Adipocyte (in vitro differentiated cells): ENCODE measurements at places on chromosomes 4 and X.
A peak's percentile ranks its signal among the peaks of the same experiment; 100 is the strongest.

DNA sequence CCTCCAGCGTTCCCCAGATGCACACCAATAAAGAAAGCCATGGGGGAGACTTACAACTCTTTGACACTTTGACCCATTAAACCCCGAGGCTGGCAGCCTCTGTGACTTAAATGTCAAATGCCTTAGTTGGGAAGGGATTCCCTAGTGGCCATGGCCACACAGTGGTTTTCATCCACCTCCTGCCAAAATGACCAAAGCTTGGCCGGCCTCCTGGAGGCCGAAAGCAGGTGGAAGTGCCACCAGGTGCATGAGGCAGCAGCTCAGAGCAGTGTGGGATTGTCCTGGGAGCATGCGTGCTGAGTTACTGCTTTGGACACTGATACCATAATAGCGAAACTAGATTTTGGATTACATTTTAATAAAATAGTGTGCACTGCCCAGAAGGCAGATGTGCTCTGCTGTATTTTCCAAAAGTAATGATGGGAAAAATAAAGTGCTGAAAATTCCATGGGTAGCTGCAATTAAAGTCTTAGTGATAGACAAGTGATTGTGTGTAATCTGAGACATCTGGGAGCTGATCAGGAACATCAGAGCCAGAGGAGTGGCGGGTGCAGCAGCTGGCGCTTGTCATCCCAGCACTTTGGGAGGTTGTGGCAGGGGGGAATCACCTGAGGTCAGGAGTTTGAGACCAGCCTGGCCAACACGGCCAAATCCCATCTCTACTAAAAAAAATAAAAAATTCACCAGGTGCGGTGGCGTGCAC lies 39.8 kb upstream of the TADA2B start:
- DNase-seq, result no peak

- DNase-seq, result no peak
Observed at GRCh38 chrX:20231598-20231997, 35.1 kb downstream of the RPS6KA3 start.

GRCh38 chrX:37829721-37830120 lies 17.6 kb downstream of the DYNLT3 start:
- no peak for DNase-seq

- no peak for DNase-seq
Observed at GRCh38 chr4:65096630-65097029, 573.7 kb downstream of the EPHA5 start.

DNA sequence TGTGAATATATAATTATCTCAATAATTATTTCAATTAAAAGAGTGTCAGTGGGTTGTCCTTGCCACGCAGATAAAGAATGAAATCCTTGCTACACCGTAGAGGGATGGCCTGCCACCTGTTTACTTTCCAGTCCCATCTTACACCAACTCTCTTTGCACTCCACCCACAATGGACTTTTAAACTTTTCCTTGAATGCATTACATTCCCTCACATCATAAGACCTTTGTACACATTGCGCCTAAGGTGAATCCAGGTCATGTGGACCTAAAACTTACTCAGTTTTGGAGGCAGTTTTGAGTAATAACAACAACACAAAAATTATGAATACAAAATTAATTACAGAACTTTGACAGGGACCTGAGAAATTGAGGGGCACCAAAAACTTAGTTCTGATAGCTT lies 78.7 kb upstream of the PDE5A start:
- DNase-seq, result no peak

DNA sequence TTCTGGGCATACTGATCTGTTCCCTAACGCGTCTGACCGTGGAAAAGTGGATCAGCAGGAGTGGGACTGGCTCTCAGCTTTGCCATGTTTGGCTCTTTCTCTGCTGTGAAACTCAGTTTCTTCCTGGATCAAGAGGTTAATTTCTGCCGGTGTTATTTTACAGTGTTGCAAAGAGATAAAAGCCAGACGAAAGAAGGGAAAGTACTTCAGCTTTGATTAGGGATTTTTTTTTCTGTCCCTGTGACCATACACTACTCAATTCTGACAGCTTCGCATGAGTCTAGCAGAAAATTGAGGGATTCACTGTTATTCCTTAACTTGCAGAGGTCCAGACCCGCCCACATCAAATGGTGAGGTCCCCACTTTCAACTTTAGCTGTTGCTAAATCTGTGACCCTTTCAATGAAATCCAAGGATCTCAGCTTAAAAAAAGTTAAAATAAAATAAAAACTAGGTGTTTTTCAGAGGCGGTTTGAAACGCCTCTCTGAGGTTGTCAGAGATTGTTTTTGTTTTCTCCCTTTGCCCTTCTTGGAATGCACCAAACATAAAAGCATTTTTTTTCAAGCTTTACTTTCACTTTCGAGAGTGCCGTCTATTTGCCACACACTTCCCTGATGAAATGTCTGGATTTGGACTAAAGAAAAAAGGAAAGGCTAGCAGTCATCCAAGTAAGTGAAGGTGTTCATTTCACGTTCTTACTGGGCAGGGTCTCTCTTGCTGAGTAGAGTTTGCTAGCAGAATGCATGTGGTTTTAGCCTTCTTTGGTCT lies at the start of gene TLR3:
TSS of gene TLR3 (plus strand) at position 576 of the 768 bp plus-strand sequence. CDS start 7,464 bp downstream, outside the sequence.
- peak; percentile 79 for DNase-seq

DNA sequence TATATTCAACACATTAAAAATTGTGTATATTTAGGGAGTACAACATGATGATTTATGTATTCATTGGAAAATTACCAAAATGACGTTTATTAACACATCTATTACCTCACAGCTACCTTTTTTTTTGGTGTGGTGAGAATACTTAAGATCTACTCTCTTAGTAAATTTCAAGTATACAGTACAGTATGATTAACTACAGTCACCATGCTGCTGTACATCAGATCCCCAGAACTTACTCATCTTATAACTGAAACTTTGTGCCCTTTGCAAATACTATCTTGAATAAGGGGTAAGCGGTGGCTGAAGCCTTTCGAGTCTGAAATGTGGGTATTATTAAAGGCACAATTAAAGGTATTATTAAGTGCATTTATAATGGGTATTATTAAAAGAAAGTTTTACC lies 976 bp downstream of the PHKA1 start:
- DNase-seq, result peak; percentile 22

DNA sequence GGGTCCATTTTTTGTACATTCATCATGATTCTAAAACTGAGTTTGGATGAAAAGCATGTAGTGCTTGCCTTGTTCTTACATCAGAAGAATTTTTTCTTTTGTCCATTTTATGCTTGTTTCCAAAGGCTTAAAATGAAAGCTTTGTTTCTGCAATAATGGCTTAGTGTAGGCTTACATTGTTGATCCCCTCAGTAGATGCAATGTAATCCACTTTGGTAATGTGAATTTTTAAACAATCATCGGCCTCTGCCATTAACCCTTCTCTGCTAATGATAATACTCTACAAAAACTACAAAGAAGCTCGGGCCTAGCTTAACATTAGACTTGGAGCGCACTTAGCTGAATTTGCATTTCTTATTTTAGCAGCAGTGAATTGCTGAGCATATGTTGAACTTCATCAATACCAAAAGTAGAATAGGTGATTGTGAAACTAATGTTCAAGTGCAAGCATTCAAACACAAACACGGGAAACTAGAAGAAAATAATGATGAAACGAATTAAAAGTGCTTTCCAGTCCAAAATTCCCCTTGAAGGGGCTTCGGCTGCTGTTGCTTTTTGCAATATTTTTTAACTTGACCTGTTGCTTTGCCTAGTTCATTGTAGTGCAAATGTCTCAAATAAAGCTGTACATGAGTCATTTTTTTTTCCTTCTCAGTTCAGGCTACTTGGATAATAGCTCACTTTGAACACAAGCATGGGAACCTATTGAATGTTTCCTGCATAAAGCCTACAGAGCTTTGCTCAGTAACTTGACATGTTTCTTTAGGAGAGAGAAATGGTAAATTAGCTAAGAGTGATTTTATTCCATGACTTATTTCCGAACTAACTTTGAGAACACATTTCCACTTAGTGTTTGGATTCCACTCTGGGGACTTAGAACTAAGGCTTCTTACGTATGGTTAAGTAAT lies 66.5 kb downstream of the SLIT2 start:
- peak; percentile 66 for DNase-seq

DNA sequence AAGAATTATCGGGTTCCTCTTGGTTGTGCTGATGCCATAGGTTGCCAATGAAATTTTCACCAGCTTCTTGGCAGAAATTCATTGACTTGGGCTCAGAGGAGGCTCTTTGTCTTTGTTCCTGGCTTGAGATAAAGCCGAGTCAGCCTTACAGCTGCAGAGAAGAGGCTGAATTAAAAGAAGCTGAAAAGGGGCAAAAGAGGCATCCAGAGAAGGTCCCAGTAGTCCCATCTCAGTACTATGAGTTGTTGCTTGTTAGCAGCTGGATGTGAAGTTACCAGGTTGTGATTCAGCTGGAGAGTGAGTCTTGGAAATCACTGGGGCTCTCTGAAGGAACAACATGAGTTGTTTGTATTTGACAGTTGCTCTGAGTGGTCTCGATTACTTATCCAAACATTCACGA lies 59.7 kb downstream of the SMAD1 start:
- peak; percentile 17 for DNase-seq
